ENCODE measurements at places on chromosomes 1 and 21.

DNA sequence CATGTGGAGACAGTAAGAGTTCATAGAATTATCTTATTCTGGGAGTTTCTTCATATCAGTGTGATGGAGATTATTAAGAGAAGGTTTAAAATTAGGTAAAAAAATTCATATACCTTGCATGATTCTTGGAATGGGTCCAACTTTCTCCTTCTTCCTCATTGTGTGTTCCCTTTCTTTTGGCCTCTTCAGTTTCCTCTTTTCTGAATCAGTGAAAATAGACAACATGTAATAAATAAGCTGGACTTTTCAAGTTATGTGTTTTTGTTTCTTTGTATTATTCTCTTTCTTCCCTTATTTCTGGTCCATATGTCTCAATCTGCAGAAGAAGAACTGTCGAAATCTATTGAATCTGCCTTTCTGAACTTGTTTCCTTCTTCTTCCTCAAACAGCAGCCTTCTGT lies 30.5 kb downstream of the C4BPA start:
- DNase-seq = no peak

DNA sequence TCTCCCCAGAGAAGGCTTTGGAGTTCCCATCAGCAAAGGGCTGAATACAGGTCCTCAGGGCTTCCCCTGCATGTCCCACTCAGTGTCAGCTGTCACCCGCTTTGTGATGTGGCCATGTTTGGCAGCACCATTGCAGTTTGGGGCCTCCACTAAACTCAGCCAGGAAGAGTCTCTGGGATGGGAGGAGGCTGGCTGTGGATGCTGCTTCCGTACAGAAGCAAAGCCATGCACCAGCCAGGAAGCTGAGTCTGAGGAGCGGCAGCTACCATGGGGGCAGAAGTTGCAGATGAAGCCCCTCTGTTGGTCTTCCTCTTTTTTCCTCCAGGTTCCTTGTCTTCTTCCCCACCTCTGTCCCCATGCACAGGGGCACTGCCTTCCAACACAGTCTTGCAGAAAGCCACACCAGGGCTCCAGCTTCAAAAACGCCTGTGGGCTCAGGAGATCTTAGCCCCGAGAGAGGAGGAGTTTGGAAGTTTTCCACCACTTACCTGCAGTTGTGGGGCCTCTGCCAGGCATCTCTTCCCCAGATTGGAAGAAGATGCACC lies 416.8 kb downstream of the NPHP4 start:
- no peak for DNase-seq

DNA sequence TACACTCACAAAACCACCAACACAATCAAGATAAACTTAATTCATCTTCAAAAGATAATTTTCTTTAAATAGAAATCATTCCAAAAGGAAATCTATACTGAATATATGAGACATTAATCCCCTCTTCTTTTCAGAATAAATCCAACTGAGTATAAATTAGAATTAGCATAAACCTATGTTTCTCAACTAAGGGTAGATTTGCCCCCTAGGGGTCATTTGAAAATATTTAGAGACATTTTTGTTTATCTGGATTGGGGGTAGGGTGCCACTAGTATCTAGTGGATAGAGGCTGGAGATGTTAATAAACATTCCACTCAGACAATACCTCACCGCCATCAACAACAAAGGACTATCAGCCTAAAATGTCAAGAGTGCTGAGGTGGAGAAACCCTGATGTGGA lies 6.5 kb upstream of the TNFSF4 start:
- DNase-seq = no peak

DNA sequence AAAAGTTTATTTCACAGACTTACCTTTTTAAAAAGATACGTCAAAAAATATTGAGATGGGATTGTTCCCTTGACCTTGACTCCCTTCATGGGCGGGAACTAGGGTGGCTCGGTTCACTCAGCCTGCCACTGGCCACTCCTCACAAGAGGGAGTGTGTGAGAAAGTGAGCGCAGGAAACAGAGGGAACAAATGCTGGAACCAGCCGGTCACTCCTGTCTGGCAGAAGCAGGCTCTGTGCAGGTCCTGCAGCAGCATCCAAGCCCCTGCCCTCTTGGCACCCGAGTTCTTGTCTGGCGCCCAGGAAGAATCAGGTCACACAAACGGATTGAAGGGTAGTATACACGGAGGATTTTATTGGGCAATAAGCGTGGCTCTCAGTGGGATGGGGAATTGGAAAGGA lies 58.9 kb downstream of the ZNF648 start:
- no peak for DNase-seq

GRCh38 chr1:152495066-152495675 lies 15.4 kb upstream of the LCE5A start:
- DNase-seq = no peak

- DNase-seq = no peak
These were observed 29.9 kb upstream of the POFUT2 start for GRCh38 chr21:45317398-45318145.

Data from psoas muscle (tissue), 8 donors.